Esophagus (tissue), 2 donors: ENCODE measurements at places on chromosomes 7 and 10. TPM values are rescaled to one million over a fixed set of nuclear protein-coding genes. Genes with fewer than 3 reads are reported as not detected.

Gene FLNC
- polyA plus RNA-seq, result 7.7 TPM

Gene TCAF2
- 6.8 TPM for polyA plus RNA-seq

Gene ECHS1
- 105 TPM for polyA plus RNA-seq

Gene VAX1
- polyA plus RNA-seq, result not detected

Gene C10orf53
- polyA plus RNA-seq, result not detected

Gene CPXM2
- 4.2 TPM for polyA plus RNA-seq

Gene IQCE
- polyA plus RNA-seq, result 3.4 TPM

Gene SPDYE8
- not detected for polyA plus RNA-seq

Gene CPA2
- 0.14 TPM for polyA plus RNA-seq

Gene H2BK1
- not detected for polyA plus RNA-seq

Gene EPHA1
- polyA plus RNA-seq, result 74.6 TPM

Gene ANXA11
- polyA plus RNA-seq, result 287 TPM

Gene MEOX2
- 0.67 TPM for polyA plus RNA-seq

Gene EGR2
- polyA plus RNA-seq, result 0.47 TPM

Gene BAIAP2L1
- 20.0 TPM for polyA plus RNA-seq

Gene GDF2
- polyA plus RNA-seq, result not detected

Gene ERVW-1
- not detected for polyA plus RNA-seq

Gene OLAH
- 6.9 TPM for polyA plus RNA-seq

Gene GLCCI1
- polyA plus RNA-seq, result 2.2 TPM

Gene CCL24
- 0.68 TPM for polyA plus RNA-seq

Gene LRRN3
- polyA plus RNA-seq, result 0.06 TPM

Gene PIP
- not detected for polyA plus RNA-seq

Gene ABCB1
- polyA plus RNA-seq, result 1.6 TPM

Gene CTNNA3
- polyA plus RNA-seq, result 0.08 TPM

Gene MALRD1
- 0.07 TPM for polyA plus RNA-seq

Gene ALDH18A1
- polyA plus RNA-seq, result 15.7 TPM

Gene TMEM213
- not detected for polyA plus RNA-seq

Gene FKBP6
- polyA plus RNA-seq, result not detected

Gene SLIT1
- 0.02 TPM for polyA plus RNA-seq

Gene OR2A1
- polyA plus RNA-seq, result not detected

Gene PRKG1
- polyA plus RNA-seq, result 0.84 TPM

Gene PTTG1IP2
- polyA plus RNA-seq, result not detected

Gene HGF
- 0.47 TPM for polyA plus RNA-seq

Gene JAZF1
- polyA plus RNA-seq, result 1.6 TPM

Gene STEAP2
- 2.6 TPM for polyA plus RNA-seq

Gene NPSR1
- not detected for polyA plus RNA-seq

Gene AGAP5
- 2.6 TPM for polyA plus RNA-seq

Gene GATA3
- 0.45 TPM for polyA plus RNA-seq

Gene CTBP2
- 33.3 TPM for polyA plus RNA-seq

Gene HNRNPA2B1
- polyA plus RNA-seq, result 511 TPM

Gene PRPS1L1
- polyA plus RNA-seq, result not detected

Gene NXPH1
- 0.02 TPM for polyA plus RNA-seq

Gene SDK1
- polyA plus RNA-seq, result 0.33 TPM

Gene FXYD4
- not detected for polyA plus RNA-seq

Gene INMT
- 2.4 TPM for polyA plus RNA-seq

Gene NANOS1
- 1.1 TPM for polyA plus RNA-seq

Gene RBP3
- not detected for polyA plus RNA-seq

Gene FAM185A
- polyA plus RNA-seq, result 4.9 TPM

Gene C10orf67
- polyA plus RNA-seq, result 0.04 TPM

Gene PTPRN2
- 0.37 TPM for polyA plus RNA-seq

Gene BICC1
- 0.45 TPM for polyA plus RNA-seq

Gene PGAM2
- polyA plus RNA-seq, result 3.8 TPM

Gene TRUB1
- 6.0 TPM for polyA plus RNA-seq

Gene JAKMIP3
- polyA plus RNA-seq, result 0.12 TPM

Gene TSPAN13
- 13.6 TPM for polyA plus RNA-seq

Gene PCLO
- 1.5 TPM for polyA plus RNA-seq

Gene THSD7A
- polyA plus RNA-seq, result 0.20 TPM

Gene GRK5
- polyA plus RNA-seq, result 5.2 TPM

Gene SEMA4G
- polyA plus RNA-seq, result 1.4 TPM
